ENCODE measurements at places on chromosomes 7 and 10. TPM values are rescaled to one million over a fixed set of nuclear protein-coding genes. Genes with fewer than 3 reads are reported as not detected.

DNA sequence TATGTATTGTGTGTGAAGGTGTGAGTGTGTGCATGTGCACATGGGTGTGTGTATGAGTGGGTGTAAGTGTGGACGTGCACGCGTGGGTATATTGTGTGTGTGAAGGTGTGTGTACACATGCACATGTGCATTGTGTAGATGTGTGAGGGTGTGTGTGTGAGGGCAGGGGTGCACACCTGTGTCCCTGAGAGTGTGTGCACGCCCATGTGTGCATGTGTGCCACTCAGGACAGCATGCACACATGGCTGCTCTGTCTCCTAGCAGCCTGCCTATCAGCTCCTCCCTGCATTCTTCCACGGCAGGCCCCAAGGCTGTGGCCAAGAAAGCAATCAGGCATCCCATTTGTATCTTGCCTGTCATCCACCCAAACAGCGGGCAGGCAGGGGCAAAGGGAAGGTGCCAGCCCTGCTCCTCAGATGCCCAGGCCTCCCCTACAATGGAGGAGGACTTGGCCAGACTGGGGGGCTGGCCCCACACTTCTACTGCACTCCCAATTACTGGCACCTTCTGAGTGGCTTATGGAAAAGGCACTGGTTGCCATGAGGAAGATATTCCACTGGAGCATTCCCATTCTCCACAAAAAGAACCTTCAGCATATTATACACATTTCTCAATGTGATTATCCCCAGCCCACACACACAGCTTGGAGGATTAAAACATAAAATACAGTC lies 380.4 kb upstream of the ZMIZ1 start:
- no peak for DNase-seq

Gene MOGAT3
- 0.23 TPM for total RNA-seq

Gene IL2RA
- 0.33 TPM for total RNA-seq

DNA sequence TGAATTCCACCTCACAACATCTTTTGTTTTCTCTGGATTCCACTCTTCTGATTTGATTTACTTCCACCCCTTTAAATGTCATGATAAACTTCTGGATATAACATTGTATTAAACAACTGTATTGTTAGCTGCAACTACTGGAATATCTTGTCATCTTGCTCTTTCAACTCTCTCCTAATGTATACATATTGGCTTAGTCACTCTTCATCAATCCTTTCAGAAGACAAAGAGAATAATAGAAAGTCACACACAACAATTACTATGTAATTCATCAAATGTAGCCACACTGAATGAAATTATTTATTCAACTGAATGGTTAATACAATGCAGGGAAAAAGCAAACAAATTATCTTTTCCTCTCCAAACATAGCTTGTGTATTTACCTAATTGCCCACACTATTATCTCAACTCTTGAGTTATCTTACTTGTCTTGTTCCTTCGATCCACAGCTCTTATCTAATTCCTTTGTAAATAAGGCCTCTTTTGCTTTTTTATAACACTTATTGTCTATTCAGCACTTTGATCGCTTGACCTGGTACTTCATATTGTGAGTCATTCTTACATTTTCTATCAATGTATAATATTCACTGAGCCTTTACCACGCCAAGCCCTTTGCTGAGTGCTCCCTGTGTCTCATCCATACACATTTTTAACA lies 16.7 kb downstream of the SEMA3A start:
- no peak for DNase-seq

GRCh38 chr7:30135301-30136116 lies 723 bp downstream of the MTURN start:
- DNase-seq = no peak

DNA sequence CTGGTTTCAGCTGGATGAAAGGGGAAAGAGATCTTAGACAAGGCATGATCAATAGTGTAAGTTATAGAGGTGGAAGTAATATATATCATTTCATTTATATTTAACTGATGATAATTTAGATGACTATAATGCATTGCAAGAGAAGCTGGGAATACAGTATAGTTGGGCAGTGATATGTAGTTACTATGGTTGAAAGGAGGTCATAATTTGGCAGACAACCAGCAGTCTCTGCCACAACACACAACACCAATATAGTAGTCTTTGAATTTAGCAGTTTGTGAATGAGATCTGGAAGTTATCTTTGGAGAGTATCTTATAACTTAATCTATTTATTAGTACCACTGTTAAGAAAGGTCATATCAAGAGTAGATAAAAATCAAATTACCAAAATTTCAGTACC lies 39.9 kb downstream of the TAX1BP1 start:
- DNase-seq = no peak

DNA sequence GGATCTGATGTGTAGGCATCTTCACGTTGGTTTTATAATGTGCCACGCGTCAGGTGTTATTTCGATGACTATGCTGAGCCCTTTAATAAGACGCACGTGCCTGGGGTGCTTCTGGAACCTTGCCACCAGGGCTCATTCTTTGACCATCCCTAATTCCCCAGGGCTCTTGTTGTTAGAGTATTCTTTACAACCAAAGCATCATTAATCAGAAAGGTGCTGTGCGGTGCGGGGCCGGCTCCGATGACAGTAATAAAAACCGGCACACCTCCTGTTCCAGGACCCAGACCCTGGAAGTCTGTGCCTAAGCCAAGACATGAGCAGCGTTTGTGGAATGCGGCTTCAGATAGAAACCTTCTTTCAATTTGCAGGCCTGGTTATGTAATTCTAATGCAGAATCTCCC lies 58.4 kb downstream of the MGMT start:
- no peak for DNase-seq

DNA sequence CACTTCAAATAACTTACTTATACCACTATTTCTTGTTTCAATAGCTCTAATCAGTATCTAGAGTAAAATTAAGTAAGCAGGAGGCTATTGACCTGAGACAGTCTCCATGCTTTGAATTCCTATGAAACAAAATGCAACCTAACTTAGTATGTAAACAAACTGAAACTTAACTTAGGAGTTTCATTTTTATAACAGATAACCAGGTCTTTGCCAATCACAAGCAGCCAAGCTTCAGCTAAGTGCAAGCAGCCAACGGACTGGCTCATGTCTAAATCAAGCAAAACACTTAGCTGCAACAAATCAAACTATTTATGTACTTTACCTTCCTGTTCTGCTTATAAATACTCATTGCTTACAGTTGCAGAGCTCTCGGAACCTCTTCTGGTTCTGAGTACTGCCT lies 4.4 kb upstream of the GSTK1 start:
- DNase-seq = no peak

DNA sequence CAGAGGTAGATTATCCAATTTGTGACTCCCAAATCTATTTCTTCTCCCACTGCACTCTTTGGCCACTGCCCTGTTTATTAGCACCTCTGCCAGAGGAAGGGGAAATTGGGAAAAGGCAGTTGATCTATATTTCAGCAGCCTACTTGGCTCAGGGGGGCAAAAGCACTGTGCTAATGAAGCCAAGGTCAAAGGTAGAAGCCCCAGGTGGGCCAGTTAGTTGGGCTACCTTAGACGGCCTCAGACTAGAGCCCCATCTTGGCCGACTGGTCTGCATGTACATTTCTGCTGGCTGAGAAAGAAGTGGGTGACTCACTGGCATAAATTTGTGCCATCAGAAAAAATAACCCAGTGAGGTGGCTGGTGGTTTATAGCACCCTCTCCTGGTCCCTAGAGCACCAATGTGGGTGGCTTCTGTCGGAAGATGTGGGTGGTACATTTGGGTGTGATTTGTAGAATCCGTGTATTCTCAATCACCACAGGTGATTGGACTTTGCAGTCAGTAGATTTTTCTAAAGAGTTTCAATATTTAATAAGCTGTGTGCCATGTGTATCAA lies 293.3 kb upstream of the MKI67 start:
- no peak for DNase-seq

DNA sequence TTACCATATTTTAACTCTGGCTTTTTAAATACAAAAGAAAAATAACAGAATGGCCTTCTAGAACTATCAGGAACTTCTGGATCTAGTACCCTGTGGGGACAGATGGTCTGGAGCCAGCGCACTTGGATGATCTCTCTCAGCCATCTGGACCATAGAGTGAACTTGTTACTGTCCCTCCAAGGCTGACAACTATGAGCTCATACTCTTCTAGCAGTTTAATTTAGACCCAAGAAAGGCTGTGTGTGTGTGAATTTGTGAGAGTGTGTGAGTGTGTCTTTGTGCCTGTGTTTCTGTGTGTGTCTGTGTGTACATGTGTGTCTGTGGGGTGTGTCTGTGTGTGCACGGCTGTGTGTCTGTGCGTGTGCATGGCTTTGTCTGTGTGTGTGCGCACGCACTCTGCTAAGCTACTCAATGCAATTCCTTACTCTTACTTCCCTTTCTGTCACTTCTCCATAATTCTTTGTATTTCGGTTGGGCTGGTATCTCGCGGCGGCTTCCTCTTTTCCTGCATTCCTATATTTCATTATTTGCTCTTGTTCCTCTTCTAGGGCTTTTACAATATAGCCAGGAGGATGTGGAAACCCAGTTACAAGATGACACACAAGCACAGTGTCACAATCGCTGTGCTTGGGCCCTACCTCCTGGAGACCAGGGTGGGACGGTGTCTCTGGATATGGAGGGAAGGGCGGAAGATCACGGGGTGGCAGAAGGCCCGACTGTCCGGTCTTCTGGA lies 51.9 kb downstream of the IKZF1 start:
- no peak for DNase-seq

DNA sequence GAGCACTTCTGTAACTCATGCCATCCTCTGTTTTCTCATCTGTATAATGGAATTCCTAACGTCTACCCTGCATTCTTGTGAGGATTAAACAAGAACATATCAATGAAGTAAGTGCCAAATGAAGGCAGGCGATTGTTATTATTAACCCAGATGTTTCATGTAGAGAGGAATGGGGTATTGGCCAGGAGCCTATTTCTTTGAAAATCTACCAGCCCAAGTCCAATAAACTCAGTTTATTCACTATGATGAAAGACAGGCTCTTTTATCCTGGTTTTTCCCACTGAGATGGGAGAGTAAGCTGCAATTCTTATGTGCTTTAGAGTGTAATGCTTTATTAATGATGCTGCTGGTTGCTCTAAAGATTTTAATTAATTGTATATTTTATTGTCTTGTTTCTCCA lies 9.6 kb downstream of the CTTNBP2 start:
- no peak for DNase-seq

DNA sequence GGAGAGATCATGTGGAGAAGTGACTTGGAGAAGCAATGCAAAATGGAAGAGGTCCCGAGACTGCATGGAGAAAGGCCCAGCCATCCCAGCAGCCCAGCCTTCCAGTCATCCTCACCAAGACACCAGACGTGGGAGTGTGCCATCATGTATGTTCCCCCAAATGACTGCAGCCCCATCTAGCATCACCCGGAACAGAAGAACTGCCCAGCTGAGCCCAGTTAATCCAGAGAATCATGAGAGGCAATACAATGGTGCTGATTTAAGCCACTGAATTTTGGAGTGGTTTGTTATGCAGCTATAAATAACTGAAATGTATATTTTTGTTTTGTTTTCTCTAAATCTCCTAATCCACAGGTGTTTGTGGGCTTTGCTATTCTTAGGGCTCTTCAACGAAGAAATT lies 22.5 kb upstream of the VCL start:
- no peak for DNase-seq

DNA sequence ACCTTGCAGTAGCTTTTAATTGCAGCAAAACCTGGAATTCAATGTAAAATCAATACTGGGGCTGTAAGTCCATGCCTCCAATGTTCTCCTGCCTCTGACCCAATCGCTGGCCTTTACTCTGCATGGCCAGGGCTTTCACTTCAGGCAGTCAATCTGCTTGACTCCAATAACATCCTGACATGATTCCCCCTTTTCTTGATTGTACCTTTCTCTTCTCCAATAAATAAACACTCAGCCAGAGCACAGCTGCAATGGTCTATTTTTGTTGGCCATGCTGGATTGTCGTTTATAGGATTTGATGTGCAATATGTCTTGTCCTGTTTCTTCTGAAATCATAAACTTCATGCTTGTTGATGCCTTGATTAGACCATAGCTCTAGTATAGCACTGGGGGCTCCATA lies 97.8 kb upstream of the COL1A2 start:
- DNase-seq = no peak

DNA sequence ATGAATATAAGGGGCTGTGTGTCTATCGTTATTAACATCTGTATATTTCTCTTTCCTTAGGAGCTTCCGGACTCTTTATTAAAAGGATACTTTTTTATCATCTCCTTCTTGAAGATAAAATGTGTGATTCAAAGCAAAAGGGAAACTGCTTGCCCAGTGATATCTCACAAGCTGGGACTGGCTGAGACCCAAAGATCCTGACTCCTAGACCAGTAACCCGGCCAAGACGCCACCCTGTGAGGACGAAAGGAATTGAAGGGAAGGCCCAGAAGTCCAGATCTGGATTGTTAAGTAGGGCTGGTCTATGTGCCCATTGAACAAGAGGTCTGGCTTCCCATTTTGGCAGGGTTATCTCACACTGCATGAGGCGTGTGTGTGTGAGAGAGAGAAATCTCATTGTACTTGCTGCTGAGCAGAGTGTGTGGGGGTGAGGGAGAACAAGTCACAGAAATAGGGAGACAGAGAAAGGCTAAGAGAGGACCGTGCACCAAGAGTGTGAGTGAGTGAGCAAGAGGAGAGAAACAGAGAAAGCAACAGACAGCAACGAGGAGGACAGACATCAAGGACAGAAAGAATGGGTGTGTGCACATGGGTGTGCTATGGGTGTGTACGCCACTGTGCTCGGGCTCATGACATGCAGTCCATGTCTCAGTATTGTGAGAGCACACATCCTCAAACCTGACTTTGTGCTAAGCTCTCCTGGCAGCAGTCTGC lies 75.4 kb downstream of the PLXNA4 start:
- DNase-seq = no peak

DNA sequence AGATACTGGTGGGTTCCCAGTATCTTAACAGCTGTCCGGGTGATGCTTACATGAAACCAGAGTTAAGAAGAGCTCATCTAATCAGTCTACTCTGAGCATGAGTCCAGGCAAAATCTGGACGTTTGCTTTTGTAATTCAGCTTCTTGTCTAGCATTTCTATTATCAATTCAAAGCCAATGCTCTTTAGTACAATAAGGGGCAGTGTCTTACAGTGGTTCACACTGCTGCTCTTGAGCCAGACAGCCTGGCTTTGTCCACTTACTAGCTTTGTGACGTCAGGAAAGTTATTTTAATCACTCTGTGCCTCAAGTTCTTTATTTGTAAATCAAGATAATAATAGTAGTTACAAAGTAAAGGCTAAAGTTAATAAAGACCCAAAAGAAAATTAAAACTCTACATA lies 227.3 kb upstream of the TCF7L2 start:
- DNase-seq = no peak

DNA sequence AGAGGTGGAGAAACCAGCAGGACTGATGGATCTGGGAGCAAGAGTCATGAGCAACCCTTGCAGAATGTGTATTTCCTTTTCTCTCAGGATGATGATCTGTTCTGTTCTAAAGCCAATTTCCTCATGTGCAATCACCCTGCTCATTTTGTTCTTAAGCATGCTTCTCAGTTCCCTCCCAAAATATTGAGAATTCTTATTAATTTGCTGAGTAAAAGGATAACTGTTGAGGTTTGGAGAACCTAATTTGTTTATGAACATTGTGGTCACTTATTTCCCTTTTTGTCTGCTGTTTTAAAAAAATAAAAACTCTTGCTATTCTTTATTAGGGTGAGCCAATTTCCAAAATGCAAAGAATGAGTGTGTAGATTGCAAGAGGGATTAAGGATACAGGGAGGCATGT lies 106.8 kb downstream of the APBB1IP start:
- DNase-seq = no peak
